ENCODE measurements at places on chromosomes 16 and 17.
A peak's percentile ranks its signal among the peaks of the same experiment; 100 is the strongest.

- no peak for DNase-seq
These were observed 29.9 kb downstream of the CLUH start for GRCh38 chr17:2681650-2682049.

- no peak for DNase-seq
These were observed 15.7 kb upstream of the RNF222 start for GRCh38 chr17:8413328-8413727.

GRCh38 chr16:57704011-57704904 is 9.7 kb downstream of the DRC7 start:
- no peak for DNase-seq

DNA sequence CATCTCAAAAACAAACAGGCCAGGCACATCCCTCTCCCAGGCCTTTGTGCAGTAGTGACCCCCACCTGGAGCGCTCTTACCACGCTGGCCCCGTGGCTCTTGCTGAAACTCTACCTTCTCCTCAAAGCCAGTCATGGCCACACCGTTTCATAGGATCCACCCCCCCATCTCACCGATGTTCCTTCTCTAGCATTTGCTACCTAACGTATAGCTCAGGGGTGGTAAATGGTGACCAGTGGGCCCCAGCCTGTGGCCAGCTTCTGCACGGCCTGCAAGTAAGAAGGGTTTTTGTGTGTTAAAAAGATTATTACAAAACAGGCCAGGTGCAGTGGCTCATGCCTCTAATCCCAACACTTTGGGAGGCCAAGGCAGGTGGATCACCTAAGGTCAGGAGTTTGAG is 43.8 kb downstream of the RMI2 start:
- DNase-seq, result no peak

DNA sequence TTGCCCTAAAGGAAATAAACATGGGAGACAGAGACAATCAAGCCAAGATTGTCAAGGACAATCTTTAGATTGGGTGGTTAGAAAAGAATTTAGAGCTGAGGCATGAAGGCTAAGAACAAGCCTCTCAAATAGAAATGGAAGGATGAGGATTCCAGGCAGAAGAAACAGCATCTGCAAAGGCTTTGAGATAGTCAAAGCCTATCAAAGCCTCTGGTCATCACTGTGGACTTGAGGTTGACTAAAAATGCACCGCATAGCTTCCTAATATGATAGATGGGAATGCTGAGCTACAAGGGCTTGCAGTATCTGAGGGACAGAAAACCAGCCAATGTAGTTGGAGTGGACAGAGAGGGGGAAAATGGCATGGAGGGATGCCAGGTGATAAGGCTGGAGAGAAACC is 109.8 kb upstream of the FAM20A start:
- DNase-seq, result no peak

DNA sequence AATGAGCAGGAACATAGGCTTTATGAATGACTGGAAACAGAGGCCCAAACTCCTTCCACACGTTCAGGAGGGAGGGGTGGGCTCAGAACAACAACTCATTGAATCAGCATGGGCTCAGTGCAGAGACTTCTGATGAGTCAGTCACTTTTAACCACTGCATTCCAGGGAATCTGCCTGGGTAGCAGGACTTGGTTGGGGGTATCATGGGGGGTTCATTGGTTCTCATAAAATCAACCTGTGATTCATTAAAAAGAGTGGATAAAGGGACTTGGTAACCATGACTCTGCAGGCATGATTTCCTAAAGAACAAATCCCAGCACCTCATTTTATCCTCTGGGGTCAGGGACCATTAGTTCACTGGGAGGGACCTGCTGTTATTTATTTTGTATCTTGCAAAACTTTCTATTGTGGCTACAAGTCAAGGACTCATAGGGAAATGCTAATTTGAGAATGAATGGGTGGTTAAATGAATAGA is 13.8 kb downstream of the ITGB3 start:
- DNase-seq, result peak; percentile 99

GRCh38 chr16:84471316-84471715 is 33.1 kb downstream of the MEAK7 start:
- DNase-seq, result no peak

Measured in kidney tubule cell (primary cell).